Stimulated activated naive CD4-positive, alpha-beta T cell treated with Interleukin-2 at 50 U/mL for 16 hours (primary cell): ENCODE measurements at places on chromosomes 5 and 9.
A peak's percentile ranks its signal among the peaks of the same experiment; 100 is the strongest.

- no peak for DNase-seq
These were observed 96.1 kb upstream of the ADAMTS19 start for GRCh38 chr5:129363991-129364390.

DNA sequence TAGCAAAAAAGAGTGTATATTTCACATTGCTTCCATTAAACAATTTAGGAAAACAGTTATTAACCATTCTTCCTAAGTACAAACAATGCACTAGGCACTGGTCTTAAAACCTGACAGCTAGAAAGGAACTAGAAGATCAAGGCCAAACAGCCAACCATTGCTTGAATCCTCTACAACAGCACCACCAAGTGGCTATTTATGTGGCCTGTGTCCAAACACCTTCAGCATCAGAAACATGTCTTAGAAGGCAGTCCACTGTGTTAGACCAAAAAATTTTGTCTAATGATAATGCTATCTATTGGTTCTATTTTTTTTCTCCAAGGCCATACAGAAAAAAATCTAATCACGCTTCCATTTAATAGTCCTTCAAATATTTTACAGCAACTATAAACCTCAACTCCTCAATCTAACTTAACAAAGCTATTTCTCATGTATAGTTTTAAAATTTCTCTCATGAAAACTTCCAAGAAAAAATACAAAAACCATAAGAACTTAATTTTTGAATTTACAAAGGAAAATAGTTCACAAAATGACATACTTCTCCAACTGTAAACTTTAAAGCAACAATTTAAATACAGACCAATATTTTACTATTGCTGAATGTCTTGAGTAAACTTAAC, 36.1 kb downstream of the CAAP1 start:
- DNase-seq, result no peak

GRCh38 chr5:146862641-146863040, 15.9 kb downstream of the PPP2R2B start:
- no peak for DNase-seq

DNA sequence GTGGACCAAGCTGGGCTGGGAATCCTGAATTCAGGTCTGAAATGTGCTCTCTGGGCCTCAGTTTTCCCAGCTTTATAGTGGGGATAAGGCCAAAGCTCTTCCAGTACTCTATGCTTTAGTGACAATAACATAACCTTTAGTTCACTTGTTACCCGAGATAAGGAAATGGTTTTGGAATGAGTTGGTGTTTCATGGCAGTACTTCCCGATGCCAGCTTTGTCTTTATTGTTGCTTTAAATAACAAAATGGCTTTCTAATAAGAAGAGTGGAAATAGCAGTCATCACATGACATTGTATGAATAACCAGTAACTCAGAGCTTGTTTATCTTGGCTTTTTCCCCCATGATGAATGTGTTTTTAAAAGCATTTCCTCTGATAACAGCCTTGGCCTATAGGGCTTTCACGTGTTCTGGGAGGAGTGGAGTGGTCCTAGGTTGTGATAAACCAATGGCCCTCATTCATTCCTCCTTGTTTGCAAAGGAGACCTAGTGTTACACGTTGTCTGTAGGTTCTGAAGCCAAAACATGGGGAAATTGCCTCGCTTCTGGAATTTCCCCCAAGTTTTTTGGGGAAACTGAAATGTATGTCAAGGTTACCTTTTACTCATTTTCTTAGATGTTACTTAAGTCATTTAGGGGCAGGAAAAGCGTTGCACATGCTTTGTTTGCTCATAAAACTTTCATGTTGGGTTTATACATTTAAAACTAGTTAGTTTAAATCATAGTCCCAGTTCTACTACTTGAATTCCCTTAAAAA, 53.7 kb downstream of the ZNF618 start:
- DNase-seq, result no peak

DNA sequence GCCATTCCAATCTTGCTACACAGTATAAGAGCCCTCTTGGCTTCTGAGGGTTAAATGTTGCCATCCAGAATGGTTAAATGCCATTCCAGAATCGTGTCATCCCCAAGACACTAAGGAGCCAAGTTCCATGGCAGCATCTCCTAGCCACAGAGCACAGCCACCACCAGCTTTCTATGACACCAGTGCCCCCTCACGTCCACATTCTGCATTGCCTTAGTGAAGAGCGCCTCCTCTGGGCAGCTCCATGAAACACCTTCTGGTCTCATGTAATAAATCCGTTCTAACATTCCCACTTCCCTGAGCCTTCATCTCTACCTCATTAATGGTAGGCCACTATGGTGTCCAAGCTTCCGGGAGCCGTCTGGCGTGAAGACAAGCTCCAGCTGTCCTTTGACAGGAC, 12.4 kb downstream of the CBY3 start:
- peak; percentile 24 for DNase-seq

- DNase-seq, result no peak
These were observed 61.1 kb upstream of the SV2C start for GRCh38 chr5:76021936-76022584.
